ENCODE measurements at places on chromosomes 11 and 22. TPM values are rescaled to one million over a fixed set of nuclear protein-coding genes. Genes with fewer than 3 reads are reported as not detected.
A peak's percentile ranks its signal among the peaks of the same experiment; 100 is the strongest.

DNA sequence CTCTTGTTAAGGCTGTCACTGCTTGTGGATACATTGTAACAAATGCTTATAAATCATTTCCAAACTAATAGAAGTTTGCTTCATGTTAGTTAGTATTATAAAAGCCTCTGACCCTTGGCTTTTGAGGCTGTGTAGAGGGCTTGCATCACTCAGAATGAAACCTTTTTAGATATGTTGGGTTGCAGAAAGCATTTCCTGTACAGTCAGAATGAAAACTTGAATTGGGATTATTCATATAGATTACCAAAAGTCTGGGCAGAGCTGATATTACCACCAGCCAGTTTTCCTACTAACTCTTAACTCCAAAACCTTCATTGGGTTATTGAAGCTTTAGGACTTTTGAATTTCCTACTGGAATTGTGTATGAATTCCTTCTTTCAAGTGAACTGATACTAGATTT, 12.0 kb downstream of the KMT2A start:
- no peaks in the 10 kb centered on the region for H3K36me3 ChIP-seq
- no peaks in the 10 kb centered on the region for H3K27me3 ChIP-seq
- H3K4me1 ChIP-seq = peaks cover 5% of the 10 kb centered on the region
- H3K27ac ChIP-seq = no peak overlapping the region
- DNase-seq = peak; percentile 2

DNA sequence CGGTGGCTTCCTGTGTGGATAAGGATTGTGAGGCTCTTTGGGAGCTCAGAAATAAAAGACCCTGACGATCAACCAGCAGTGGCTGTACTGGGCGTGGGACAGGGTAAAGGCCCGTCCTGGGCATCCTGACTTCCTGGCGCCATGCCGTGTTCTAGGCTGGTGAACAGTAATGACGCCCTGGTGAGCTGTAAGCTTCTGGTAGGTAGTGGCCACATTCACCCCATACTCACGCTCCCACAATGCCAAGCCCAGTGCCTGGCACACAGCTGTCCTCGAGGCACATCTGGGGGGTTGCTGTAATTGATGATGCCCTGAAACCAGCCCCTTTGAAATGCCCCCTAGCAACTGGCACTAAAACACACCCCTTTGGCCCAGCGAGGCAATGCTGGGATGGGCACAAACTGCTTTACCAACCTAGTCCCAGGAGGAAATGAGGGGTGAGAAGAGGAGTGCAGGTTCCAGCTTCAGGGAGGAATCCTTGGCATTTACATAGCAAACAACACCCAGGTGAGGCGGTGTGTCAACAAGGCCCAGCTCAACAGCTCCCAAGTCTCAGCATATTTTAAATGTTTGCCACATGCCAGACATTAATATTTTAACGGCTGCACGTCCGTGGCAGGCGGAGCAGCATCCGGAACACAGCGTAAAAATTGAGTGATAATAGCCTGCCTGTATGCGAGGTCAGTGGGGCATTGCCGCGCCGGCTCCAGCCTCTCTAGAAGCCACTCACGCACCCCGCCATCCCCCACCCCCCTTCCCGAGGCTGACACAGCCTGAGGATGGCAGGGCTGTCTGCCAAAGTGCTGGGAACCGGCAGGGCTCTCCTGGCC, 79.3 kb downstream of the DSCAML1 start:
- DNase-seq = no peak
- peaks cover 6% of the 10 kb centered on the region for H3K27me3 ChIP-seq

- peak overlapping the region; percentile 95 for H3K27ac ChIP-seq
- peak overlapping the region; percentile 99 for H3K4me3 ChIP-seq
- H3K4me1 ChIP-seq = peaks cover 7% of the 10 kb centered on the region
- H3K36me3 ChIP-seq = peaks cover 29% of the 10 kb centered on the region
Observed at GRCh38 chr11:61429346-61429690, 457 bp downstream of the CPSF7 start.

DNA sequence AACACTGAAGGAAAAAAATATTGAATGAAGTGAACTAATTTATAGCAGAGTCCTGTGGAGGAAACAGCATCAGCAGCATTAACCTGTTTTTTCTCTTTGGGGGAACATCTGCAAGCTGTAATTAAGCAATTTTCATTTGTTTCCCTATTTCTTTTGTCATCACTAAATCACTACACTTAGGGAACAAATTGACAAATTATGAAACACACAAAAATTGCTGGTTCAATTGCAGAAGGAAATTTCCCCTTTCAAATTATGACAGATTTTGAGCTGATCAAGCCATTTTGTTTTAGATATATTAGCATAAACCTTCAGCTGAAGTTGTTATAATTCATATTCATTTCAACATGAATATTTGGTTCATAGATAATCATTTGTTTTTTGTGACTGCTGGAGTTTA, 22.2 kb upstream of the RAG2 start:
- H3K27ac ChIP-seq = no peak overlapping the region
- no peaks in the 10 kb centered on the region for H3K27me3 ChIP-seq
- DNase-seq = no peak
- H3K4me1 ChIP-seq = no peaks in the 10 kb centered on the region
- H3K4me3 ChIP-seq = no peak overlapping the region
- H3K36me3 ChIP-seq = no peaks in the 10 kb centered on the region

The PRR5L gene
- 56.0 TPM for total RNA-seq

The SYT12 gene
- 0.34 TPM for total RNA-seq

GRCh38 chr22:43114958-43115357, 4.4 kb downstream of the BIK start:
- no peak overlapping the region for H3K27ac ChIP-seq
- no peak for DNase-seq
- H3K36me3 ChIP-seq = no peaks in the 10 kb centered on the region
- peaks cover 31% of the 10 kb centered on the region for H3K27me3 ChIP-seq
- no peak overlapping the region for H3K4me3 ChIP-seq

DNA sequence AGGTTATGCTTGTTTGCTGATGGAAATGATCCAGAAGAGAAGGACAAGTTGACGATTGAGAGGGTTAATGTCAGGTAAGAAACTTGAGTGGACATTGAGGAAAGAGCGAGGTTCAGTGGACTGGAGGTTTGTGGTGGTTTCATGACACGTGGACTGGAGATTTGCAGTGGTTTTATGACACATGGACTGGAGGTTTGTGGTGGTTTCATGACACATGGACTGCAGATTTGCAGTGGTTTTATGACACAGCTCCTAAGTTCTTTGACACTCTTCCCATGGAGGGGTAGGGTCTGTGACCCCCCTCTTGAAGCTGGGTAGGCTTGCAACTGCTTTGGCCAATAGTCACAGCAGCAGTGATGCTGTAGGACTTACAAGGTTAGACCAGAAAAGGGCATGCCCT, 5.4 kb upstream of the MAPK8IP2 start:
- DNase-seq = no peak
- H3K4me3 ChIP-seq = no peak overlapping the region
- peaks cover 6% of the 10 kb centered on the region for H3K27me3 ChIP-seq
- no peak overlapping the region for H3K27ac ChIP-seq

DNA sequence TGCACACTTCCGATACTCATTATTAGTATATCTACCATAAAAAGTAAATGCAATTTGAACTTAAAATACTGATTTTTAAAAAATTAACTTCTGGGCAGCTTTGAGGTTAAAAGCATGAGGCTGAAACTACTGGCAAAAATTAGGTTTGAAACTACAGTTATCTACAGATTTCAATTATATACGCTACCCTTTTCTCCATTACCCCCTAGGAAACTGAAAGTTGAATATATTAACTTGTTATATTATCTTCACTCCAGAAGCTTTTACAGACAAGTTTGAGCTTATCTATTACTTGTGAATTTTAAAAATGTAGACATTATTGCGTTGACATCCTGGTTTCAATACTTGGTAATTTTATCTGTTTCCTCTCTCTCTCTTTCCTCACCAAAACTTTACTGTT, 96.7 kb upstream of the DDI1 start:
- DNase-seq = no peak
- no peak overlapping the region for H3K27ac ChIP-seq
- H3K36me3 ChIP-seq = no peaks in the 10 kb centered on the region
- peaks cover 3% of the 10 kb centered on the region for H3K4me1 ChIP-seq

The C11orf87 gene
- 0.07 TPM for total RNA-seq

DNA sequence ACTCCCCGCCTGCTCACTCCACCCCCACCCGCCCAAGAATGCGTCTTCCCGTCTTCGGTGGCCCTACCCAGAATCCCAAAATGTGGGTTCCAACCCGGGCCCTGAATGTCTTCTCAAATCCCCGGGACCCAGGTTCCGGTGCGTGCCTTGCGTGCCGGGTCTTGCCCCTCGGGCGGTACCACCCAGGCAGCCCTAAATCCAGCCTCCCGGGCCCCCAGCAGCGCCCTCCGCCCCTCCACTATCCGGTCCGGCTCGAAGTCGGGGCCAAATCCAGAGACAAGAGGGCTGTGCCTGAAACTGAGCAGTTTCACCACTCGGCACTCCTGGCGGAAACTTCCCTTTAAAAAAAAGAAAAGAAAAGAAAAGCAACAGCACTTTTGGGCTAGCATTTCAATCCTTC, 16.3 kb upstream of the CCT8L2 start:
- H3K27me3 ChIP-seq = no peaks in the 10 kb centered on the region
- H3K4me3 ChIP-seq = no peak overlapping the region
- no peaks in the 10 kb centered on the region for H3K4me1 ChIP-seq

DNA sequence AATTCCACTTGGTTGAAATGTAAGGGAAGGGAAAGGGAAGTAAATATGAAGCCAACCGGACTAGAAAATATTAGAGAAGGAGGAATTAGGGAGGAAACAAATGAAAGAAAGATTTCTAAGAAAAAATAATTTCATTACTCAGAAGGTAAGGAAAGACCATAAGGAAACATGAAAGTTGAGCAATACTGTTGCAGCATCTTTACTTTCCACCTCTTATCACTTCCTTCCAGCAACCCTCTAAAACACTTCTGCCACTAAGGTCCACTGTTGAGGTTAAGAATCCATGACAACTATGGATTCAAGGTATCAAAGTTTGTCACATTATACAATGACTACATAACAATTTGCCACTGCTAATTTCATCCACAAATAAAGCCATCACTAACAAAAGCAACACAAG, 308.6 kb downstream of the DLG2 start:
- H3K27ac ChIP-seq = no peak overlapping the region
- no peak overlapping the region for H3K4me3 ChIP-seq
- no peaks in the 10 kb centered on the region for H3K4me1 ChIP-seq
- no peaks in the 10 kb centered on the region for H3K36me3 ChIP-seq

GRCh38 chr22:23180893-23181720, 798 bp downstream of the BCR start:
- no peaks in the 10 kb centered on the region for H3K36me3 ChIP-seq
- no peaks in the 10 kb centered on the region for H3K27me3 ChIP-seq
- DNase-seq = no peak
- H3K4me1 ChIP-seq = peaks cover 38% of the 10 kb centered on the region
- H3K27ac ChIP-seq = no peak overlapping the region

The SLC7A4 gene
- 0.93 TPM for total RNA-seq

DNA sequence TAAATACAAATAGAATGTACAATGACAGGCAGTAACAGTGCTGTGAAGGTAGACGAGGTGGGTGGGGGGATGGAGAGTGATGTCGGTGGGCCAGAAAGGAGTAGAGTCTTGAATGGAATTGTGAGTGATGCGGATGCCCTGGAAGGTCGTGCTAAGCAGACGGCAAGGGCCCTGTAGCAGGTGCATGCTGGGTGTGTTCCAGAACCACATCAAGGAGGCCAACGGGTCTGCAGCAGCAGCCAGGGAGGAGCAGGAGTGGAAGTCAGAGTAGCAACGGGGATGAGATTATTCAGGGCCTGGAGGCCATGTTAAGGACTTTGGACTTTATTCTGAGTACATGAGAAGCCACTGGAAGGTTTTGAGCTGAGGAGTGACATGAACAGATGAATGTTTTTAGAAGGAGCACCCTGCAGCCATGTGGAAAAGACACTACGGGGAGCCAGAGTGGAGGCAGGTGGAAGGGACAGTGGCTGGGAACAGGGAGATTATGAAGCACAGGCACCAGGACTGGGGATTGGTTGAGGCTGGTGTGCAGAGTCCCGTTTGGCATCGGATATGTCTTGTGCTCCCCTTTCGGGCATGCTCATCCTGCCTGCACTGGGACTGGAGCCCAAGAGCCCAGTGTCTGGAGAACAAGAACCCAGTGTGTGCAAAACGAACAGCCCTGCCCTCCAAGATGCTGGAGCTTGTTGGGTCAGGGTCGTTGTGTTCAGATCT, 74.1 kb downstream of the COMMD9 start:
- no peaks in the 10 kb centered on the region for H3K36me3 ChIP-seq
- DNase-seq = no peak
- peaks cover 4% of the 10 kb centered on the region for H3K27me3 ChIP-seq
- no peak overlapping the region for H3K4me3 ChIP-seq
- H3K27ac ChIP-seq = no peak overlapping the region

DNA sequence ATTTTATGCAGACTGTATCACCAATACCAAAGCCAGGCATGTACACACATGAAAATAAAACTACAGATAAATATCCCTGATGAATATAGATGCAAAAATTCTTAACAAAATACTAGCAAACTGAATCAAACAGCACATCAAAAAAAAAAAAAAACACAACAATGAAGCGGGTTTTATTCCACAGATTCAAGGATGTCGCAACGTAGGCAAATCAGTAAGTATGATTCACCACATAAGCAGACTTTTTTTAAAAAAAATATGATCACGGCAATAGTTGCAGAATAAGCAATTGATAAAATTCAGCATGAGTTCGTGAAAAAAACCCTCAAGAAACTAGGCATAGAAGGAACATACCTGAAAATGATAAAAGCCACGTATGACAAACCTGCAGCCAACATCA, 21.3 kb downstream of the OR51F1 start:
- no peaks in the 10 kb centered on the region for H3K4me1 ChIP-seq
- H3K27me3 ChIP-seq = no peaks in the 10 kb centered on the region
- no peaks in the 10 kb centered on the region for H3K36me3 ChIP-seq
- H3K27ac ChIP-seq = no peak overlapping the region
- no peak overlapping the region for H3K4me3 ChIP-seq

DNA sequence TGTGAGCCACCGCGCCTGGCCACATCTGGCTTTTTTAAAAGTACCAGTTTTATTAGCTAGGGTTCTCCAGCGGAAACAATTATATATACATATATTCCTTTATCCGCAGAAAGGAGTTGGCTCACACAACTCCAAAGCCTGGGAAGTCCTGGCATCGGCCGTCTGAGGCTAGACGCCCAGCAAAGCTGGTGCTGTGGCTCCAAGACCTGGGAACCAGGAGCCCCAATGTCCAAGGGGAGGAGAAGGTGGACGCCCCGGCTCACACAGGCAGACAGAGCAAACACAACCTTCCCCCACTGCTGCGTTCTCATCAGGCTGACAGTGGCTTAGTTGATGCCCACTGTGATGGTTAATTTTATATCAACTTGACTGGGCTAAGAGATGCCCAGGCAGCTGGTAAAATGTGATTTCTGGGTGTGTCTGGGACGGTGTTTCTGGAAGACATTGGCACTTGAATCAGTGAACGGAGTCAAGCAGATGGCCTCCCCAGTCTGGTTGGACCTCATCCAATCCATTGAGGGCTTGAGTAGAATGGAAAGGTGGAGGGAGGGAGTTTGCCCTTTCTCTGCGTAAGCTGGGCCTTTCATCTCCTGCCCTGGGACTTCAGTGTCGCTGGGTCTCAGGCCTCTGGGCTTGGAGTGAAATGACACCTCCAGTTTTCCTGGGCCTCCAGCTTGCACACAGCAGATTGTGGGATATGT, 904.4 kb downstream of the BRD1 start:
- H3K36me3 ChIP-seq = no peaks in the 10 kb centered on the region
- H3K27me3 ChIP-seq = no peaks in the 10 kb centered on the region
- no peaks in the 10 kb centered on the region for H3K4me1 ChIP-seq
- no peak for DNase-seq

The OR2AG2 gene
- 0.27 TPM for total RNA-seq

The SPDYC gene
- total RNA-seq = not detected

The TUB gene
- 5.7 TPM for total RNA-seq

- H3K4me3 ChIP-seq = no peak overlapping the region
- H3K4me1 ChIP-seq = no peaks in the 10 kb centered on the region
- peaks cover 32% of the 10 kb centered on the region for H3K27me3 ChIP-seq
- no peaks in the 10 kb centered on the region for H3K36me3 ChIP-seq
- H3K27ac ChIP-seq = no peak overlapping the region
Observed at GRCh38 chr11:31995032-31995431, 95.8 kb upstream of the RCN1 start.
